ENCODE measurements at places on chromosomes 12 and 14.

- DNase-seq: no peak
Measured at GRCh38 chr12:48084066-48084465, 21.8 kb downstream of the SENP1 start.

- DNase-seq: no peak
Measured at GRCh38 chr12:108750526-108750925, 19.2 kb upstream of the CORO1C start.

- no peak for DNase-seq
Measured at GRCh38 chr14:67059596-67059995, 129.6 kb upstream of the GARIN2 start.

DNA sequence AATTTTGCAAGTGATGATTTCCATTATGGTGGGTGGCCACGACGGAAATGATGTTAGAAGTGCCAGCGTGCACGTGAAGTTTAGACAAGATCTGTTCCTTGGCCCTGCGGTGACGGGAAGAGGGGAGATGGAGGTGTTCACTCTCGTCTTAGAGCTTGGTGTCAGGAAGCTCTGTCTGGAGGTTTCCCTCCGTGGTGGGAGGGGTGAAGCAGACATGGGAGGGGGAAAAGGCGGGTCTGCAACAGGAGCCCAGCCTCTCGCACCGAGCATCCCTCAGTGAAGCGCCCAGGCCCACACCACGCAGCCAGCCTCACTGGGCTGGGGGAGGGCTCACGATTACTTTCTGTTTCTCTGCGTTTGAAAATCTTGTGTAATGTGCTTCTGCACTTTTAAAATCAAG, 26.3 kb downstream of the EML1 start:
- DNase-seq: no peak

DNA sequence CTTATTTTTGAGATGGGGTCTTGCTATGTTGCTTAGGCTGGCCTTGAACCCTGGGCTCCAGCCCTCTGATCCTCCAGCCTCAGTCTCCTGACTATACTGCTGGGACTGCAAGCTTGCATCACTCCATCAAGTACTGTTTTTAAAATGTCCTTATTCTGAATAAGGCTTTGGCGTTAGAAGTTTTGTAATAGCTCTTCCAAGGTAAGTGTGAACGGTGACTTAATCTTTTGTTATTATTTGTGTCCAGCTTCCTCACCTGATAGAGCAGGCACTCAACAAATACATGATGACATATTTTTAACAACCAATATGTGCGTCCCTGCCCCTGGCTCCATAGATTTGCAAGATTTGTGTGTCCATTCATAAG, 1.4 kb downstream of the C1RL start:
- no peak for DNase-seq

DNA sequence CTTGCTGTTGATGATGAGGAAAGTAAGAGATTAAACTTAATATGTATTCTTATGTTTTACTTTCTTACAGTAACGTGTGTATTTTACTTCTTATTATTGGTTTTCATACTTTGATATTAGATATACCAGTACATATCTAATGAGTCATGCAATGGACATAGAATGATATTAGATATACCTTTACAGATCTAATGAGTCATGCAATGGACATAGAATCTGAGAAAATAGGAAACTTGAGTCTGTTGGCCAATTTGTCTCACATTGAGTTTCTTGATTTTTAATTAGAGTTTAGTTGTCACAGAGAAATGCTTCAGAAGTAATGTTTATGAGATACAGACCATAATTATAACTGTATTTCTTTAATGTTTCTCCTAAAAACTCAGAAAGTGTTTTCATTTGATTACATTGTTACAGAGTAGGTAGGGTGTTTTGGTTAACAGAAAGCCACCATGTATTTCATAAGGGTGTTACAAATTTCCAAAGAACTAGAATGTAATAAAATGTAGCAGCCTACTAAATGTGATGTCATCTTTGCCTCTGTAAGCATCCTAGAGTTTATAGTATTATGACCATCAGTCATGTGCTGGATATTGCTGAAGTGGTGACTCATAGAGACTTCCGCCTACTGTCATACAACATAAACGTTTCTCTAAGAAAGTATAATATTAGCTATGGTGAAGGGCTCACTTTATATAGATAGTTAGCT, 3.0 kb downstream of the GAS2L3 start:
- DNase-seq: no peak

DNA sequence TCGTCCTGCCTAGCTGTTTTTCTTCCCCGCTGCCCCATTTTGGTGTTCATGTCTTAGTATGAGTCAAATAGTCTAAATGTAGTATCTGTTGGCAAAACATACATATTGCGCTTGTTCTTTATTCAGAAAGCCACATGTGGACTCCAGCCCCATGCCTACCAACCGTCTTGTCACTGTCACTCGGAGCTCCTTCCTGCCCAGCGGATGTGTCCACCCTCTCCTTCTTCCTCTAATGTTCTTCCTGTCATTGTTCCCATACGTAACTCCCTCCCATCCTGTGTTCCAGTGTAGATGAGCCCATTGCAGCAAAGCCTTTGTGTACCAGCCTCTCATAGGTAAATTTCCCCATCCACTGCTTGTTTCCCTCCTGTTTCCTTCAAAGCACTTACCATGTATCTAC, 120.5 kb downstream of the TMX1 start:
- no peak for DNase-seq

DNA sequence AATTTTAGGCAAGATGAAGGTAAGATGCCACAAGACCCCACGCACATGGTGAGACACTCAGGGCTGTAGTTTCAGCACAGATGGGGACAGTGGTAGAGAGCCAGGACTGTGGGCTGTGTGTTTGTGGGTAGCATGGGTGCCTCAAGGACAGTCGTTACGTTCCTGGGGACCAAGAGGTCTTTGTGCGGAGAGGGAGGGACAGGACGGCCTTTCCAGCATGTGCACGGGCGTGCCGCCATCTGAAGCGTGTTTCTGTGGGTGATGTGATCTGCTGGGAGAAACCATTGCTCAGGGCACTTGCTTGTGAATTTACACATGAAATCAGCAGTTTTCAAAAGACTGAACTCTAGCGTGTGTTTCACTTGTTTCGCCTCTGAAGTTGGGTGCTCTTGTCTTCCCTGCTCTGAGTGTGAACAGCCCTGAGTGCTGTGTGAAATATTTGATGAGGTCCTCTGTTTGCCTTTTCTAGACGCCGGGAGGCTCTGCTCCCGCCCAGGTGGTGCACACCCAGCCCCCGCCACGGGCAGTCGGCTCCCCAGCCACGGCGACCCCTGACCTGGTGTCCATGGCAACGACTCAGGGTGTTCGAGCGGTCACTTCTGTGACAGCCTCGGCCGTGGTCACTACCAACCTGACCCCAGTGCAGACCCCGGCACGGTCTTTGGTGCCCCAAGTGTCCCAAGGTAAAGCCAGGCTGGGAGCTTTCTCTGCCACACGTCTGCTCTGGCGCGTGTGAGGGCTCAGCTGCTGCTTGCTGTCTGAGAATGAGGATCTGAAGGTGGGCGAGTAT, 82.3 kb downstream of the DDX51 start:
- DNase-seq: no peak
